Femur (tissue), 1 donor: ENCODE measurements at places on chromosomes 2 and 18.

GRCh38 chr18:30277676-30278075, 764.9 kb downstream of the DSC3 start:
- no peak for DNase-seq

DNA sequence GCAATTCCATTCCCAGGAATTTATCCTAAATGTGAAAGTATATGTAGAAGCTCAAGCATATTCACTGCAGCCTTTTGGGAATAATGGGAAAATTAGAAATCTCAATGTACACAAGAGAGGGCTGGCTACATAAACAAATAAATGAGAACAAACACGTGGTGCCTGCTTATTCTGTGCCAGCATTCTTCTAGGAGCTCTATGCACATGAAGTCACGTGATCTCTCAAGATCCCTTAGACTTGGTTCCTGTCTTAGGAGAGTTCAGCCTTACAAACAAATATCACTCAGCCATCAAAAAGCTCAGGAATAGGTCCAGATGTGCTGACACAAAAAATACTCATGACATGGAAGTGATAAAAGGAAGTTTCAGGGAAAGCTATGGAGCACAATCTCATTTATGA, 92.9 kb upstream of the SP3 start:
- no peak for DNase-seq

DNA sequence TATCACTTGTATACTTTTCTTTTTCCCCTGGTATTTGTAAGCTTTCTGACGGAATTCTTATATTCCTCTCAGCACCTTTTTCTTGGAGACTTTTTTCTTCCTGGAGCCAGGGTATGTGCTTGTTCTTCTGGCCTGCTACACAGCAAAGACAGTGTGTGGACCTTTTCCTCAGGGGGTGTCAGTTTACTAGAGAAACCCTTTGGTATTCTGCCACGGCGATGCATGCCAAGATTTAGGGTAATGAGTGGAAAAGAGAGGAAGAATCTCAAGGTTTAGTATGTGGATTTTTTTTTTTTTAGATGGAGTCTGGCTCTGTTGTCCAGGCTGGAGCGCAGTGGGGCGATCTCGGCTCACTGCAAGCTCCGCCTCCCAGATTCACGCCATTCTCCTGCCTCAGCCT, 152.2 kb downstream of the PHLPP1 start:
- DNase-seq = peak; percentile 54

- DNase-seq = no peak
Observed at GRCh38 chr2:101199251-101199791, 48.1 kb upstream of the TBC1D8 start.

GRCh38 chr2:98297817-98298682, 48.2 kb upstream of the CNGA3 start:
- no peak for DNase-seq
